Activated naive CD4-positive, alpha-beta T cell treated with Interleukin-2 at 50 U/mL for 16 hours (primary cell): ENCODE measurements at places on chromosomes 4 and X.

GRCh38 chr4:112973750-112974251, 75.7 kb upstream of the ANK2 start:
- DNase-seq = no peak

DNA sequence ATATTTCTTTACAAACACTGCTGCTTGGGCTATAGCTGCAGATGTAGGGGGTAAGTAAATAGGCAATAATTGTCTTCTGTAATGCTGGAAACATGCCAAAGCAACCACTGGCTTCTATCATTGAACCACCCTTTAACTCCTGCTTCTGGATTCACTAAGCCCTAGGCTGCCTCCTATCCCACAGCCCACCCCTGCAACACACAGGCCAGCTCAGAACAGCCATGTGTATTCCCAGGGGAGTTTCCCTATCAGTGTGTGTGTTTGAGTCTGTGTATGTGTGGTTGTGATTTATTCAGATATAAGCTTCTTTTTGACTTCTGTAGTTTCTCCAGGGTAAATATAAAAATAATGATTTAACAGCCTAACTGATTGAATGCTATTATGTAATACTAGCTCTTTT, 291.3 kb downstream of the PCDH10 start:
- DNase-seq = no peak

DNA sequence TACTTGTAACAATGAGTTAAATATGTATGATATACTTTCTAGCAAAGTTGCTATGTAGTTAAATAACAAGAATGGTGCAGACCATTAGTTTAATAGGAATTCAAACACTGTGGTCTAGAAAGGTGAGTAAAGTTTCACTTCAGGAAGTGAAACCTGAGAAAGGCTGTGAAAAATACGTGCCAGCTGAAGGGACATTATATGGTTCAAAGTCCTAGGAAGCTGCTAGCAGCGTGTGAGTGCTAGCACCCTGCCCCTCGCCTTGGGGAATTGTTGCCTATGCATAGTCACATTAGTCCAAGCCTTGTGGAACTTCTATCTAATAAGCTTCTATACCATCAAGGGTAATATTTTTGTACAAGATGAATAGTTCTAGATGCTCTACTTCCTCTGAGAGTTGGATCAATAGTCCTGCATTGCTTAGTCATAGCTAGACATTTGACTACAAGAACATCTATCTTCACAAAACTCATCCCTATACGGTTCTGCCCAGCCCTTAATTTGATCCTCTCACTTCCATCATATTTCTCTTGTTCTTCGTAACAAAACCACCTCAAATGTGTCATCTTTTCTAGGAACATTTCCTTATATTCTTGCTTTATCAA, 45.8 kb upstream of the ARSJ start:
- no peak for DNase-seq

GRCh38 chr4:137389911-137390520, 142.3 kb downstream of the PCDH18 start:
- DNase-seq = no peak

DNA sequence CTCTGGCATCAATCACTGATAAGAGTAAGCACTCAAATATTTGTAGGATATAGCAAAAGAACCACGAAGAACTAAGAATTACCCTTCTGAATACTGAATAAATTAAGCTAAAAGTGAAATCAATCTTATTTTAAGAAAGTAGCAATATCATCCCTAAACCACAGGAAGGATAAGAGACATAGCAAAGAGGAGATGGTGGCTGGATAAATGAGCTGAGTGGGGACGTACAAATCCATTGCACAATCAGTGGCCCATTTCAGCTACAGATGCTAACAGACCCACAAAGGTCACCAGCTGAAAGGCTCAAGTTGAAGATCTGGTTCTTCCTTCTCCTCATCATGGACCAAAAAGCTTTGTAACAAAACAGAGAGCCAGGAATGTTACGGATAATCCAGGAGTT, 77.1 kb downstream of the SLC9A7 start:
- DNase-seq = no peak

DNA sequence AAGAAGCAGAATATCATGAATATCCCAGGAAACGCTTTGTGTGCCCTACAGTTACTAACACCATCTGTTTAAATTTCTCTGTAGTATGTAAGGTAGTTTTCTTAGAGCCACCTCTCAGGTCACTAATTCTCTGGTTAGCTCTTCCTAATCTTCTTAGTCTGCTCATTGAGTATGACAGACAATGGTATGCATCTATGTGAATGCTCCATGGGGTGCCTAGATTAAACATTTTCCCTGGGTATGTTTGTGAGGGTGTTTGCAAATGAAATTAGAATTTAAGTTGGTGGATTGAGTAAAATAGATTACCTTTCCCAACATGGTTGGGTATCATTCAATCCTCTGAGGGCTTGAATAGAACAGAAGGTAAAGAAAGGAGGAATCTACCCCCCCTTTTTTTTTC, 233.0 kb downstream of the PCDH18 start:
- DNase-seq = no peak

DNA sequence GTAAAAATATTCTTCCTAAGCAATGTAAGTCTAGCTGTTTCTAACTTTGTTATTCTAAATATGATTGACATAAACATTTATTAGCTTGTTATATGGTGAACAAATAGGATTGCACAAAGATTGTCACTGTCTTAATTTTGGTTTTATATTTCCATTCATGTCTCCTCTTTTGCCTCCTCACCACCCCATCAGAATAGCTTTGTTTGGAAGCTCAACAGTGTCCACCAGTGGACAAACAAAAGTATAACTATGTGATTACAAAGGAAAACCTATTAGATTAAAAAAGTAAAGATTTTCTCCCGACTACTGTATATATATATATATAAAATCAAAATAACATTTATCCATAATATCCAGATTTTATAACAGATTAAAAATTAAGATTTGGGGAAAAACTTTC, 468.2 kb downstream of the ZIC3 start:
- DNase-seq = no peak

- DNase-seq = no peak
Observed at GRCh38 chr4:156690572-156690971, 281.0 kb downstream of the PDGFC start.

DNA sequence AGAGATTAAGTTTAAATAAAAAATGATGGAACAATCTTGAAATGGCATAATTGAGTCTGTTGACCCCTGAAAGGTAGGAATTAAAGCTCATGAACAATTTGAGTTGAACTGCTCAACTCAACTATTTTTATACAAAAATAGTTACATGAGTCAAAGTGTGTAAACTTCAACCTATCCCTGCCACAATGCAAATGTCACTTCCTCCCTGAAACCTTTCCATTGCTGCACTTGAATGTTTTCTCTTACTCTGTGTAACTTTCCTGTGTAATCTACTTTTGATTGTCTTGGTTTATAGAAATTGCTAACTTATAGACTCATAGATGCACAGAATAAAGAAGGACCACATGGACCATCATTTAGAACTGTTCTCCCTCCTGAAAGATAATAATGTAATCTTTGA, 218.5 kb downstream of the GBA3 start:
- no peak for DNase-seq

DNA sequence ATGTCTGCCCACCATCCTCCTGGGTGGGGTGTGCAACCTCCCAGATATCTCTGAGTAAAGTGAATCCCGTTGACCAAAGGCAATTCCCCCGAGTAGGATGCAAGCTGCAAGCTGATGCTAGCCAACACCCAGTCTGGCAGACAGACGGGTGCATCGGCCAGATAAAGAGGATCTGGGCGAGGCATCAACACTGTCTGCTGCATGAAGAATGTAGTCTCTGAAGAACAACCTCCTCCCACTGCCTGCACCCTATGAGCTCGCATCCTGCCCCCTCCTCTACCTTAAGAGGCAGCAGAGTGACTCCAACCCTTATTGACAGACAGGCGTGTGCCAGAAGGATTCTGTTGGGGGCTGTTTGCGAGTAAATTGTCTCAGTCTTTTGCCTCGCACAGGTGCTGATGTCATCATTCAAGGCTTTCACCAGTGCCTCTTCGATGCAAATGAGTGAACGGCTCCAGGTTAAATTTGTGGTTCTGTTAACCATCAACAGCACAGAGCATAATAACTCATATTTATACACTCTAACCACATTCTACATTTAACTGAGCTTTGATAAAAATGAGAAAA, 546.9 kb downstream of the BCOR start:
- DNase-seq = no peak

GRCh38 chr4:163611182-163611581, 116.7 kb downstream of the TMA16 start:
- DNase-seq = no peak

- no peak for DNase-seq
Observed at GRCh38 chrX:12548746-12549145, 242.5 kb upstream of the PRPS2 start.

GRCh38 chr4:89109841-89110540, 1.3 kb upstream of the TIGD2 start:
- no peak for DNase-seq

- no peak for DNase-seq
Observed at GRCh38 chr4:152516156-152516555, 19.7 kb downstream of the FBXW7 start.

DNA sequence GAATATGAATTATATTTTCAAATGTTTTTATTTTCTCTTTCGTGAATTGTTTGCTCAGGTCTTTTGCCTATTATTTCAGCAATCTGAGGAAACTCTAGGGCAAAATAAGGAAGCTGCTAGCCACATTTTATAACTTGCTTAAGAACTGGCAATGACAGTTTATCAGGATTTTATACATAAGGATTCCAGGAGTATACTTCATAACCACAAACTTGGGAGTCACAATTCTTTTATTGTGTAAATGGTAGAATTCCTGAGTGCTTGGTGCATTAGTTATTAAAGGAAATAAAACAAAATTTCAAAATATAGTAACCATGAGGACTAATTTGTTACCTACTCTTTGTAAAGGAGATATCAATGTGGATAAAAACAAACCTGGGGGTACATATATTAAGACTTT, 54.4 kb downstream of the PALLD start:
- DNase-seq = no peak

DNA sequence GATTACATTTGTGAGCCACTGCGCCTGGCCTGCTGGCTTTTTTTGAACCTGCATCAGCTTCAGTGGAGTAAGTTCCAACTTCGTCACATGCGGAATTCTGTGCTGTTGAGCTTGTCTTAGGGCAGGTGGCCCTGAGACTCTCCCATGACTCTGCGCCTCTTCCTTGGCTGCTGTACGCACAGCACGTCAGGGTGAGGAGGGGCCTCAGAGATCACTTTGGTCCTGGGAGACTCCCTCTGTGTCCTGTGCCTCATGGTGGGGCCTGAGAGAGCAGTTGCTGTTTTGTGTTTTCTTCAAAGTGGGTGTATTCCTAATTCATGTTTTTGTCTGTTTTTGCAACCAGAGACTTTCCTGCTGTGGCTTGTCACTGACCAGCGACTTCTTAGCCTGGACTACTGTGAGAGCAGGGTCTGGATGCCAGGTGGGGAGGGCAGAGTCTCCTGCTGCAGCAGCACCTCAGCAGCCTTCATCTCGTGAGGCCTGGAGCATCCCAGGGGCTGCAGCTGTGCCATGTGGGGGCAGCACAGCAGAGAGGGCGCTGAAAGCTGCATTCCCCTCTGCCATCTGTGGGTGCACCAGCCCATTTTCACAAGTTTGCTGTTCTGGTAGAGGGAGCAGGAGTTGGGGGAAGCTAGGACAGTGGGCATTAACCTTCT, 107.8 kb downstream of the TNIP2 start:
- no peak for DNase-seq

DNA sequence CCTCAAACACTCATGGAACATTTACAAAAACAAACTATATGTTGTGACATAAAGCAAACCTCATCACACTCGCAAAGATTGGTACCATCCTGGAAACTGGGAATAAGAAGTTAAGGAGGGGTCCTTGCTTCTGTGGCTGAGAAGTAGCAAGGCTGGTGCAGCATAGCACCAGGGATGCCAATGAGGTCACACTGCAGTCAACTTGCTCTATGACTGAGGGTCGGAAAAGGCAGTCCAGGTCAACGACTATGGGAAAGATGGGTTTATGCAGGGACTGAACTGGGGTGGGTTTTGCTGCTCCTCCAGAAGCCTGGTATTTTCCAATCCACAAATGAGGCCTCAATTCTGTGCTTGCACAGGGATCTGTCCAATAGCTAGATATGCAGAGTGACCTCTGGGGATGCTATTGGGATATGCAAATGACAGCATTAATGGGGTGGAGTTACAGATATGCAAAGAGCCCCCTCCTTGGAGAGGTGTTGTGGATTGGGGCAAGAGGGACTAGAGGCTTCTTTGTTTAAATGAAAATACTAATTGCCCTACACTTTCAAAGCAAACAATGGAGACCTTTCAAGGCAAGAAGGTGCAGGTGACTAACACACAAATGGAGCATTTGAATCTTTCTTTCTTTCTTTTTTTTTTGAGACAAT, 7.2 kb upstream of the IL13RA1 start:
- DNase-seq = no peak

DNA sequence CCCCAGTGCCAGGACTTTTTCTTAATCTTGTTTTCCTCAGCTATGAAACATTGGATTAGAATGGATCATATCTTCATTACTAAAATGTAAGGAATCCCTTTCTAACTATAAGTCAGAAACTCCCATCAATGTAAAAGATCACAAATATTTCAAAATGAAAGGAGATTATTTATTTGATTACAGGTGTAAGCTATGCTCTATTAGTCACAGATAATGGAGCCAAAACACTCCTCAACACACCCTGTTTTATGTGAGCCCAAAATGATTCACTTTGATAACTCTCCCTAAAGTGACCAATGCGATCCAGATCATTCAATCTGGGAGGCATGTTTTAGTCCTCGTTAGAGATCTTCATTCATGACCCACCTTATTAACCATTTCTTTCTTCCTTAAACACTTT, 566.7 kb upstream of the TENM3 start:
- no peak for DNase-seq

DNA sequence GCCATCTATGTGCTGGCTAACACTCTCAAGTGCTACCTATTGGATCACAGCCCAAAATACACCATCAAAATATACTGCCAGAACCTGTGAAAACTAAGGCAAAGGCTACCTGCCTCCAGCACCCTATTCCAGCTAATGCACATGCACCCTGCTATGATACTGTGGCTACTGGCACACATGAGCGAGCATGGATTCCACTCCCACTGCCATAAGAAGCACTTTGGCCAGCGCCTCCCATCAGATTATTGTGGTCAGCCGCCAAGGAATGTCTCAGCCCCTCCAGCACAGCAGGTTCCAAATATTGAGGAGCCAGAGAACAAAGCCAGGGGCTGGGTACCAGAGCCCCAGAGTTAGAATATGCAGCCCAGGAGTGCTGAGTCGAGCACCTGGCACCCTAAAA, 32.5 kb upstream of the TMPRSS11F start:
- DNase-seq = no peak

DNA sequence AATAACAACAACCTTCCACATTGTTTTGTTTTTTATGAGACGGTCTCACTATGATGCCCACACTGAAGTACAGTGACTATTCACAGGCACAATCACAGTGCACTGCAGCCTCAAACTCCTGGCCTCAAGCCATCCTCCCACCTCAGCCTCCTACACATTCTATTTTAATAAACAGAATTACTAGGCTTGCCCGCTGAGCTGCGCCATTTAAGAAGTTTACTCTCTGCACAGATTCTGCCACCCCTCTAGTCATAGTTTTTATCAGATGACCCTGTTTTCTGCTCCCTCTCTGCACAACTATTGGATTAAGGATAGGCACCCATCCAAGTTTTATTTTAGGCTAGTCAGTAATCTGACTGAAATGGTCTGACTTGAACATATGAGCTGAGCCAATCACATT, 11.3 kb upstream of the COX18 start:
- DNase-seq = no peak

GRCh38 chrX:350534-351323, 32.1 kb upstream of the GTPBP6 start:
- DNase-seq = no peak

GRCh38 chr4:71784569-71785197, 804 bp upstream of the GC start:
- DNase-seq = no peak
